ENCODE measurements at places on chromosomes 5 and 9.
A peak's percentile ranks its signal among the peaks of the same experiment; 100 is the strongest.

DNA sequence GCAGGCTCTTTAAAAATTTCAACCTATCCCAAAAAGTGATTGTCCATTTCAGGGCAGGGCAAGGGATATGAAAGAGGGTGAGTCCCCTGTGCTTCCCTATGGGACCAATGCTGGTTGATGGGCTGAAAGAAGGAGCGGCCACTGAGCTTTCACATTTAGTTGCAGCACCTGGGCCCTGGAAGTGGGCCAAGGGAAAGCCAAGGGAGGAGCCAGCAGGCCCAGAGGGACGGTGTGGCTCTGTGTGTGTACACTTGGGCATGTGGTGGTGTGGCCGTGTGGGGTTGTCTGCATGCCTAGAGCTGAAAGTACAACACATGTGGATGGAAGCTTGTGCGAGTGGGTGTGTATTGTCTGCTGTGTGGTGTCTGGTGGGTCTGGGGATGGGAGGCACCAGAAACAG is 14.0 kb upstream of the PSMD5 start:
- DNase-seq = peak; percentile 75

DNA sequence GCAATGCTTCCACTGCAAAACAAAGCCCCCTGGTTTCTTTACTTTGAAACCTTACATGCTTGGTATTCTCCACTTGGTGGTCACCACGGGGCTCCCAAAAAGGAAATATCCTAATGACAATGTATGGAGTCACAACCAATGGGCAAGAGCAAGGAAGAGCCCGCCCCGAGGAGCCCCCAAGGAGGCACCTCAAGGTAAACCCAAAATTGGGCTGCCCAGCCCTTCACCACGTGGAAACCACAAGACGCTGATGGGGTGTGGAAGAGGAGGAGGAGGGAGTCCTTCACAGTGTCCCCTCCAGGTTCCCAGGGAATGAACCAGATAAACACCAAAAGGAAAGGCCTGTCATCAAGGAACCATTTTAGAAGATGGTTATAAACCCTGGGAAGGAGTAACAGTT is 3.8 kb downstream of the ROR2 start:
- no peak for DNase-seq

- DNase-seq = no peak
These were observed 1.6 kb downstream of the CFAP95 start for GRCh38 chr9:69822116-69822750.

DNA sequence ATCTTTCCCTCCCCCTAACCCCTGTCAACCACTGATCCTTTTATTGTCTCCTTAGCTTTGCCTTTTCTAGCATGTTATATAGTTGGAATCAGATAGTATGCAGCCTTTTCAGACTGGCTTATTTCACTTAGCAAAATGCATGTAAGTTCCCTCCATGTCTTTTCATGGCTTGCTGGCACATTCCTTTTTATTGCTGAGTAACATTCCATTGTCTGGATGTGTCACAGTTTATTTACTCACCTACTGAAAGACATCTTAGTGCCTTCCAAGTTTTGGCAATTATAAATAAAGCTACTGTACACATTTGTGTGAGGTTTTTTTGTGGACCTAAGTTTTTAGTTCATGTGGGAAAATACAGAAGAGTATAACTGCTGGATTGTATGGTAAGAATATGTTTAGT is 230.1 kb downstream of the PBX3 start:
- DNase-seq = no peak

- no peak for DNase-seq
These were observed 42.5 kb downstream of the ITGA2 start for GRCh38 chr5:53031695-53032096.

GRCh38 chr9:17159469-17159868 is 24.6 kb downstream of the CNTLN start:
- no peak for DNase-seq

GRCh38 chr5:107404595-107405374 is 266.0 kb downstream of the EFNA5 start:
- DNase-seq = no peak

GRCh38 chr9:34869390-34869789 is 88.7 kb upstream of the PHF24 start:
- DNase-seq = no peak

GRCh38 chr9:116096853-116097252 is 56.7 kb upstream of the PAPPA start:
- no peak for DNase-seq

GRCh38 chr5:173866243-173866857 is 21.8 kb upstream of the CPEB4 start:
- no peak for DNase-seq

- no peak for DNase-seq
These were observed 52.6 kb downstream of the MED27 start for GRCh38 chr9:132026932-132027585.
